A549 treated with dexamethasone at 1 μM for 4 hours (cell line): ENCODE measurements at places on chromosomes 12 and 14. TPM values are rescaled to one million over a fixed set of nuclear protein-coding genes. Genes with fewer than 3 reads are reported as not detected.

Gene ADAM21
- 0.08 TPM in 1 of 5 replicates, not detected in the others for total RNA-seq

Gene IKZF4
- total RNA-seq, result 2.3 to 2.9 TPM (median 2.8 TPM) in 5 replicates

Gene HELB
- 0.83 to 1.7 TPM (median 1.4 TPM) in 5 replicates for total RNA-seq

Gene PEX5
- 23.8 to 29.3 TPM (median 28.5 TPM) in 5 replicates for total RNA-seq

Gene SYT1
- total RNA-seq, result 4.6 to 6.7 TPM (median 5.6 TPM) in 5 replicates

Gene PLEKHD1
- 0.01 to 0.03 TPM (median 0.02 TPM) in 4 of 5 replicates, not detected in the other for total RNA-seq

Gene CLEC4D
- total RNA-seq, result not detected in 5 replicates
